ENCODE measurements at places on chromosomes 1 and 21.

- DNase-seq: no peak
Observed at GRCh38 chr1:207754974-207755700, 3.3 kb downstream of the CD46 start.

DNA sequence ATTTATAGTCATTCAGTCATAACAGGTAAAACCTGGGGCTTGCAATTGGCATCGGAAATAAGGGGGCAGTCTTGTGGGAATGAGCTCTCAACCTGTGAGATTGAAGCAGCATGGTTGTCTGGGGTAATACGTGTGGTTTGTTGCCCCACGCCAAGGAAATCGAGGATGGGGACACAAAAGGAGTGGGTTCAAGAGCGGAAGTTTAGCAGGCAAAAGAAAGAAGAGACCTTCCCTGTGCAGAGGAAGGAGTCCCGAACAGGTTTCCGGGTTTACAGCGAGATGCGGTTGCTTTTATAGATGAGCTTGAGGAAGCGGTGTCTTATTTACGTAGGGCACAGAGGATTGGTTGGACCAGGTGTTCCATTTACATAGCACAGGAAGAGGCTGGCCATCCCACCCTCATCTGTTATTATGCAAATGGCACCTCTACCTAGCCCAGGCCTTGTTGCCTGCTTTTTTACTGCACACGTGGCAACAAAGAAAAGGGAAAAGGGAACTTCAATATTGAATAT is 37.3 kb downstream of the IFNAR1 start:
- DNase-seq: peak; percentile 46

DNA sequence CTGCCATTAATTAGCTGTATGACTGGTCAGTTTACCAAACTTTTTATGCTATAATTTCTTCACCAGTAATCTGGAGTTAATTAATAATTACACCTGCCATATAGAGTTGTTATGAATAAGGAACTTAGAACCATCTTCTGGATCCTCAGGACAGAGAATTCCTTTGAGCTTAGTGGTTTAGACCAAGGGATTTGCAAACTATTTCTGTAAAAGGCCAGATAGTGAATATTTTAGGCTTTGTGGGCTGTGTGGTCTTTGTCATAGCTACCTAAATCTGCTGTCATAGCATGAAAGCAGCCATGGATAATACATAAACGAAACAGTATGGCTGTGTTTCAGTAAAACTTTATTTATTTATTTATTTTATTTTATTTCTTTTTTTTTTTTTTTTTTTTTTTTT is 9.0 kb downstream of the TIMM17A start:
- no peak for DNase-seq

- no peak for DNase-seq
Observed at GRCh38 chr1:219120624-219121544, 52.8 kb upstream of the LYPLAL1 start.

DNA sequence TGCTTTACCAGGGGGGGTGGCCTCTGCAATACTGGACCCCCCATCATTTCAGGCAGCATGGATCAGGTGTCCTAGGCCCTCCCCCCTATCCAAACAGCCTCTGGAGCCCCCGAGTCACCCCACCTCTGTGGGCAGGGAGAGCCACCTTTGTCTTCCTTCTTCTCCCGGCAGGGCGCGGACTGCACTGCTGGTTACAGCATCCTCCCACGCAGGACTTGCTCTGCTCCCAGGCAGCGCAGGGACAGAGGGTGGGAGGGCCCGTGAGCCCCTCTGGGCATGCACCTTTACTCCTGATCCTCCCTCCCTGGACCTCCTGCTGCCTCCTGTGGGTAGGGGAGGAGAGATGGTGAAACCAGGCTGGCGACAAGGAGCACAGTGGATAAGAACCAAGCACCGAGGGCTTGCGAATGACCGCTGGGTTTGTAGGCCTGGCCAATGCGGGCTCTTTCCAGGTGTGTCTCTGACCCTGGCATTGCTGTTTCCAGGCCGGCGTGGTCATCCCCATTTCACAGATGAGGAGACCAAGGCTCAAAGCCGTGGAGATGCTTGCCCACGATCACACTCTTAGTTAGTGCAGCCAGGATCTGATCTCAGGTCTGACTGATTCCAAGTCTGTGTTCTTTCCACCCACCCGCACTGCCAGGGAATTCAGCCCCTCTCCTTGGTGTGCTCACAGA is 73.6 kb upstream of the TARDBP start:
- no peak for DNase-seq

DNA sequence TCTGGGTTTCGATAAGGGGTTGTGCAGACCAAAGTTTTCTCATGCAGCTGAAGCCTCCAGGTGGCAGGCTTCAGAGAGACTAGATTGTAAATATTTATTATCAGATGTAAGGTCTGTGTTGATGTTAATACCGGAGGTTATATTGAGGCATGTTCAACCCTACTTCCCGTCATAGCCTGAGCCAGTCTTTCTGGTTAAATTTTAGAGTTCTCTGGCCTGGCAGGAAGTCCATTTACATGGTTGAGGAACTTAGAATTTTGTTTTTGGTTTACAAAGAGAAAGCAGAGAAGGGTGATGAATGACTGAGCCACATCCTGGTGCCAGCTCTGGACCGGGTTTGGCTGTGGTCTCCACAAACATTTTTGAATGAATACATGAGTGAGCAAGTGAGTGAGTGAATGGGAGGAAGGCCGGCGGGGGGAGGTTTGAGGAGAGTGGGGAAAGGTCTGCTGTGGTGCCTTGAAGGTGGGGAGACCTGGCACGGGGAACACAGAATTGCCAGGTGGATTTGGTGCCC is 218.5 kb downstream of the DISC1 start:
- no peak for DNase-seq

- DNase-seq: no peak
Observed at GRCh38 chr1:38125016-38125415, 78.4 kb upstream of the POU3F1 start.

GRCh38 chr1:236081546-236082227 is 16.8 kb upstream of the NID1 start:
- DNase-seq: no peak

- no peak for DNase-seq
Observed at GRCh38 chr1:151164732-151165280, 896 bp downstream of the LYSMD1 start.

- no peak for DNase-seq
Observed at GRCh38 chr1:183910845-183911244, 105.9 kb downstream of the RGL1 start.

DNA sequence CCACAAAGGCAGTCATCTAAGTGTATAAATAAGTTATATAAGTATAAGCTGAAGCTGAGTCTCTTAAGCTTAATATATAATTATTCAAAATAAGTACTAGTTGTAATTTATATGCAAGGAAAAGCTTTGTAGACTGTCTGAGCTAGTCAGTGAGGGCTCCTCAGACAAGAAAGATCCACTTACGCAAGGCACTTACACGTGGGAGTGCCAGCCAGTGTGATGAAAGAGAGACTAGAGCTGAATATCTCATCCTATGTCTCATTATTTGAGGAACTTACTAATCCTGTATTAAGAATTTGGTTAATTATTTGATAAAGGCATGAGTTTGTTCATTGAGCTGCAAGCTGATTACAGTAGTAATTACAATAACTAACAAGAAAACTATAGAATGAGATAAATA is 146.9 kb downstream of the PDE4B start:
- no peak for DNase-seq

- DNase-seq: no peak
Observed at GRCh38 chr1:61851235-61851634, 109.0 kb downstream of the PATJ start.

DNA sequence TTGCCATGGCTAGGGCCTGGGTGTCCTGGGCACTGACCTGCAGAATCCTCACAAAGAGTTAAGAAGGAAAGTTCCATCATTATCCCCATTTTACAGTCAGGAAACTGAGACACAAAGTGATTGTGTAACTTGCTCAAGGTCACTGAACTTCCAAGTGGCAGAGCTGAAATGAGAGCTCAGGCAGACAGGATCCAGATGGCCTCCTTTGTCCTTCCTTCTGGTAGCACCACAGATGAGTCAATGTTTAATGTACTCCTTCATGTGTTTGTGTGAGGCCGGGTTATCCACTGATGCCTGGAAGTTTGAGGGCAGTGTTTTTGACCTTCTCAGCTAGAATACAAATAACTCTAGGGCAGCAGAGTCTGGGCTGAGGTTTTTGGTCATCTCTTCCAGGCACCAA is 207.0 kb downstream of the TNR start:
- no peak for DNase-seq

DNA sequence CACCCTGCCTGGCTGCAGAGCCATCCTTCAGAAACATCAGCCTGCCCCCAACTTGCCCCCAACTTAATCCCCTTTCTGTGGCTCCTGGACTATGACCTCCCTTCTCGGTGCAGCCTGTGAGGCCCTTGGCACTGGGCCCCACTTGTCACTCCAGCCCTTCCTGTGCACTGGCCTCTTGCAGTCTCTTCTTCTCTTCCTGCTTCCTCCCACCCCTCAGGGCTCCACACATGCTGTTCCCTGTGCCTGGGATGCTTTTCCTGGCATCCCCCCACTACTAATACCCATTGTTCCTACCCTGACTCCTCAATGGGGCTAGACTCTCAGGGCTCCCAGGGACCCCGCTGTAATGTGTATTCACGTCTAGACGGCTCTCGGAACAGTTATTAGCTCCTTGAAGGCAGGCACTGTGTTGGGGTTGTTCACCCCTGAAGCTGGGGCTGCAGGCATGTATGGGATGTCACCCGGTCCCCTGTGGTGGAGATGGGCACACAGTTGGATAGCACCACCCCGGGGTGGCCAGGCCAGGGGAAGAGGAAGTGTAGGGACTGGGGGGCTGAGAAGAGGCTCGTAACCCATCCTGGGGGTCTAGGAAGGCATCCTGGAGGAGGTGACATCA is 4.5 kb downstream of the LDLRAD1 start:
- no peak for DNase-seq

DNA sequence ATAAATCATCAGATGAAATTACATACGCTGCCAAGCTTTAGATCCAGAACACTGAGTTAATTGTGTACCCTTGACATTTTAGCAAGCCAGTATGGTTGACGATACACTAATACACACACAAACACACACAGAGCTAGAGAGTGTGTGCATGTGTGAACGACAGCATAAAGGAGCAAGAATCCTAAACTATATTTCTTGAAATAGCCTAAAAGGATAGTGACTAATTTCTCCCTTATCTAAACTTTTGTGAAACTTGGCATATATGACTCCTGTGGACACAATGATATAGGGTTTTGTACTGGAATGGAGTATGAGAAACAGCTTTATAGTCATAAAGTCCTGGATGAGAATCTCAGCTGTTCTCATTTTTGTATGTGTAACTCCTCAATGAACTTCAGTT is 65.1 kb upstream of the DMRTA2 start:
- no peak for DNase-seq

- DNase-seq: no peak
Observed at GRCh38 chr1:27934818-27935549, at the start of gene SMPDL3B. Gene SMPDL3B (plus strand): TSS chr1:27935000. CDS start chr1:27935184, 184 bp downstream.

- peak; percentile 33 for DNase-seq
Observed at GRCh38 chr1:12143631-12144155, 23.1 kb upstream of the TNFRSF1B start.

GRCh38 chr1:7850786-7851185 is 2.1 kb downstream of the UTS2 start:
- no peak for DNase-seq

- DNase-seq: no peak
Observed at GRCh38 chr1:114024049-114024448, 44.8 kb downstream of the OLFML3 start.
